Hepatocyte (in vitro differentiated cells): ENCODE measurements at places on chromosomes 1 and 21. TPM values are rescaled to one million over a fixed set of nuclear protein-coding genes. Genes with fewer than 3 reads are reported as not detected.

The ADAMTS1 gene
- polyA plus RNA-seq, result 136 and 144 TPM in 2 replicates

The LPAR3 gene
- polyA plus RNA-seq, result 0.18 and 1.3 TPM in 2 replicates

The GPR52 gene
- polyA plus RNA-seq, result not detected in 2 replicates

The RGS18 gene
- polyA plus RNA-seq, result not detected in 2 replicates

The HSD3B1 gene
- polyA plus RNA-seq, result 38.3 and 44.8 TPM in 2 replicates

The KTI12 gene
- 10.4 and 11.4 TPM in 2 replicates for polyA plus RNA-seq

The OR2C3 gene
- polyA plus RNA-seq, result not detected in 2 replicates

- no peak overlapping the region for H3K27ac ChIP-seq
- DNase-seq, result no peak
These were observed 235.6 kb downstream of the OMA1 start for GRCh38 chr1:58310881-58311280.

DNA sequence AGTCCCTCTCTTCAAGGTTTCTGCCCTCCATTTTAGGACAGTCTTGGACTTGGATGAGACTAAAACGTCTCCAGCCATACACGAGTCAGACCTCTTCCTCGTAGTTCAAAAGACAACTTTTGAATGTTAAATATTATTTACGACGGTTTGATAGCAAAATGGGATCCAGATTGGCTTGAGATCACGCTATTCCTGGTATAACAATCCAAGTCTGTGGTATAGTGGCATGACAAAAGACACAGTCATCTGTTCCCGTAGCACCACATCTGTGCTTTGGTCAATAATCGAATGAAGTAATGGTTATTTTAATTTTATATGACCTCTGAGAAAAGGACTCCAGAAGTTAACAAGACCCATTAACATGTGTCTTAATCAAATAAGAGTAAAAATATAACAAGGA is 7.0 kb downstream of the PCP4 start:
- H3K27me3 ChIP-seq, result no peaks in the 10 kb centered on the region
- H3K27ac ChIP-seq, result no peak overlapping the region
- H3K4me3 ChIP-seq, result no peak overlapping the region
- no peak for DNase-seq
- no peaks in the 10 kb centered on the region for H3K4me1 ChIP-seq

DNA sequence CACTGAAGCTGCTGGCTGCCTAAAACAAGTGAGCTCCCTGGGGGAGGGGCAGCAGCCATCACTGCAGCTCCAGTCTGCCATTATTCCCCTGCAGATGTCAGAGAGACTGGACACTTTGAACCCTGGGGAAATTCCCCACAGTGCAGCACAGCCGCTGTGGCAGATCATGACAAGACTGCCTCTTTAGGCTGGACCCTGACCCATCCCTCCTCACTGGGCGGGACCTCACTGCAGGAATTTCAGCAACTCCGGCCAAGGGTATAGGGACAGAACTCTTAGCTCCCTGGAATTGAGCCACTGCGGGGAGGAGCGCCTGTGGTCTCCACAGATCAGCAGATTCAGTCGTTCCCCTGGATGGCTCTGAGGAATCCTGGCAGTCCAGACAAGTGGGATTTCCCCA is 964.6 kb downstream of the BRINP3 start:
- no peaks in the 10 kb centered on the region for H3K27me3 ChIP-seq
- peak; percentile 3 for DNase-seq
- no peak overlapping the region for H3K4me3 ChIP-seq

- peak overlapping the region; percentile 100 for H3K27ac ChIP-seq
- H3K4me3 ChIP-seq, result peak overlapping the region; percentile 50
- DNase-seq, result peak; percentile 71
These were observed 594 bp downstream of the HDGF start for GRCh38 chr1:156750711-156751450.

DNA sequence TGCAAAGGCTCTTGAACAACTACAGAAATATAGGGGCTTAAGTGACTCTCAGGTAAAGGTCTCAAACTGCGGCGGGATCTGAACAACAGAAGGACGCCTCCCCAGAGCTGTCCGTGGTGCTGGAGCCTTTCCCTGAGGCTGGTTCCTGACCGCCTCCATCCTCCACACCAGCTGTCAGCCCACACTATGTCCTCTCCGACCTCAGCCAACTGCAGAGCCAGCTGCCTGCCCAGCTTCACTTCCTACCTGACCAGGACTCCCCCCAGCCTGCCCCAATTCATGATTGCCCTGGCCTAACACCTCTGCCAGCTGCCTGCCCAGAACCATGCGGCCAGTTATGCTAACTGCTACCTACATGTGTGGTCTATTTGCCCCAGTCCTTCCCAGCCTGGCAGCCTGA is 63.6 kb upstream of the ZC3H12A start:
- no peak overlapping the region for H3K27ac ChIP-seq
- peak; percentile 63 for DNase-seq
- no peak overlapping the region for H3K4me3 ChIP-seq
- no peaks in the 10 kb centered on the region for H3K36me3 ChIP-seq

DNA sequence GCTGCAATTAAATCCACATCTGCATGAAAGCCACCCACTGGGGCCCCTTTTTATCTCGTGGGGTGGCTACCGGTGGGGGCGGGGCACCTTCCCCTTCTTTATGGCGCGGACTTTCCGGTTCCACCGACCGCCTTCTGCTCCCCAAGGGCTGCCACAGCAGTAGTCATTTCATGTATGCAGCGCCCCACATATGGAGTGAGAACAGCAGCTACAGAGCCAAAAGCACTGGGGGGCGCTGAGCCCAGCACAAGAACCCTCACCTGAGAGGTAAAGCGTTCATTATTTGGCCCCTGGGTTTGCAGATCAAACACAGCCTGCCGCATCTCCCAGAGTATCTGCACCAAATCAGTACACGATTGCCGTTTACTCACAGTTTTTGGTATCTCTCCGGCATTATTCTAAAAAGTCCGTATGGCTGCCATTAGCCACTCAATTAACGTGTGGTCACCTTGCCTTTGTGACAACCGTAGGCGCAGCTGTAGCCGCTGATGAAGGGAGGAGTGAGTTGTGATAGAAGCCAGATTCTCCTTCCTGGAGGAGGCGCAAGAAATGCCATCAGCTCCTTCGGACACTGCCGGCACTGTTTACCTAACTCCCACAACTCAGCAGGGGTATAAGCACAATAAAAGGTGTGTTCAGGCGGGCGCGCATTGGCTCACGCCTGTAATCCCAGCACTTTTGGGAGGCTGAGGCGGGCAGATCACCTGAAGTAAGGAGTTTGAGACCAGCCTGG is 30.4 kb upstream of the CR2 start:
- H3K4me1 ChIP-seq, result no peaks in the 10 kb centered on the region
- H3K36me3 ChIP-seq, result no peaks in the 10 kb centered on the region
- peak; percentile 10 for DNase-seq
- no peak overlapping the region for H3K27ac ChIP-seq

DNA sequence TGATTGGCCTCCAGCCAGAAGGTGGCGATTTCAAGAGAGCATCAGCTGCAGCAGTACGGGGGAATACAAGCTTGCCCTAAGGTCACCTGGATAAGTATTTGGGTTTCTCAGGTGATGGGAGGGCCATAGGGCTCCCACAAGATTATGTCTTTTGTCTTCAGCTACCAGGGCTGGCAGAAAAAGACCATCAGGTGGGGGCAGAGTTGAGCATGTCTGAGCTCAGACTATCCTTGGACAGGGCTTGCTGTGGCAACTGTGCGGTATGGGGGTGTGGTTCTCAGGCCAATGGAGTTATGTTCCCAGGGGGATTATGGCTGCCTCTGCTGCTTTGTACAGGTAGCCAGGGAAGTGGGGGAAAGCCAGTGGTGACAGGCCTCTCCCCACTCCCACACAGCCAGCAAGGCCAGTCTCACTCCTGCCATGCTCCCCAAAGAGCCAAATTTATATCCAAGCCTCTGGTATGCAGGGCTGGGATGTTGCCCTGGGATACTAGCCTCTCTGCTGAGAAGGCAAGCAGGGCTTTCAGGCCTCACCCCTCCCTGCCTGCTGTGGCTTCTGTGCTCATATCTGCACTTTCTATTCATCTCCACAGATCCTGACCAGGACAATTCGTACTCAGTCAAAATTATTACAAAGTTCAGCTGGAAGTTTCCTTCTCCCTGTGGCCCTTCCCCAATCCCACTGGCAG is 26.6 kb upstream of the CD84 start:
- H3K36me3 ChIP-seq, result no peaks in the 10 kb centered on the region
- no peak for DNase-seq

DNA sequence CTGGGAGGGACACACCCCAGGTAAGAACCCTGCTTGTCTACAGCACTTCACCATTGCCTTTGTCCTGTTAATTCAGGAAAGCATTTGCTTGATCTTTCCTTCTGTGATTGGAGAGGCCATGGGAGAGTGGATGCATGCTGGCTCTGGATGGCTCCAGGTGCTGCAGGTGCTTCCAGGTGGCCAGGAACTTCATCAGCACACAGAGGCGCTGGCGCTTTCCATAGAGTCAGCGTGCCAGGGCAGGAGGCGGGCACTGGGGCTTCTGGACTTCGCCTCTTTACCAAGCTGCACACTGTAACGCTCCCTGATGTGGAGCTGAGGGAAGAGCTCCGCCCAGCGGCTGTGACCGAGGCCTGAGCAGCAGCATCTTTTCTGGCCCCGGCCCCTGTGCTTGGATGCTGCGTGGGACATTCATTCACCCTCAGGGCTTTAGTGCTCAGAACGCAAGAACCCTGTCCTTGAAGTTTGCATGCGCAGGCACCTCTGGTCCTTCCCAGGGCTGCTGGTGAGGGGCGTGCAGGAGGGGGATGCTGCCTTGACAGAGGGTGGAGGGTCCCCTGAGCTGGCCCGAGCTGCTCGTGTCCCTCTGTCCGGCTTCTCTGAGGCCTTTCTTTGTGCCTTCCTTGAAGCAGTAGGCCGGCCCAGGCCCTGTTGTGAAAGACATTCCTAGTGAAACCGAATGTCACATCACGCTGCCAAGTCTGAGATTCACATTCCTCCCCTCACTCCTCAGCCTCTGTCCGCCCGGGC is 1.6 kb upstream of the MX2 start:
- no peak overlapping the region for H3K4me3 ChIP-seq
- no peak for DNase-seq
- no peaks in the 10 kb centered on the region for H3K27me3 ChIP-seq
- no peak overlapping the region for H3K27ac ChIP-seq

DNA sequence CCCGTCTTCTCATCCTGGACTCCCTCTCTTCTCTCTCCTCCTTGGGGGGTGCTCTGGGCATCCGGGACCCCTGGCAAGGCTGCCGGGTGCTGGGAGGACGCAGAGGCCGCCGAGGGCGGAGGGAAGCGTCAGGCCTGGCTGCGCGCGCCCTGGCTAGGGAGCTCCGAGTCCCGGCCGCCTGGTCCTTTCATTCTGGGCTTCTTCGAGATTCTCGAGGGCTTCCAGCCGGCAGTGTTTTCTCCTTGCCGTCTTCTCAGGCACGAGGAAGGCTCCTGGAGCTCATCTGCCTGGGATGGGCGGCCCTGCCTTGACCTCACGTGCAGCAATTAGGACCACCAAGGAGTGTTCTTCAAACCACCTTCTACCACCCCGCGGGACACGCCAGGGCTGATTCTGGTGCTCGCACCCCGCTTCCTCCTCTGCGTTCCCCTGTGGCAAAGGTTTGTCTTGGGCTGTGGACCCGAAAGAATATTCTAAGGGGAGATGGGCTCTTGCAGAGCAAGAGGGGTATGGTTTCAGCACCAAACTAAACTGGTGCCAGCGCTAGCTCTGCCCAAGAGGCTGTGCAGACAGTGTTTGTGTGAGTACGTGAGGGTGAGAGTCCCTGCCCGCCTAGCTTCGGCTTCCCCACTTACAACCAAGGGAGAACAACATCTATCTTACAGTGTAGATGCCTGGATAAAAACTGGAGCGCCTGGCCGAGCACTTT is 36.5 kb downstream of the PIK3CD start:
- H3K4me1 ChIP-seq, result no peaks in the 10 kb centered on the region
- peaks cover 25% of the 10 kb centered on the region for H3K27me3 ChIP-seq
- H3K27ac ChIP-seq, result no peak overlapping the region
- peak overlapping the region; percentile 42 for H3K4me3 ChIP-seq
- DNase-seq, result peak; percentile 38

- no peaks in the 10 kb centered on the region for H3K36me3 ChIP-seq
- DNase-seq, result no peak
- no peak overlapping the region for H3K4me3 ChIP-seq
These were observed 81.6 kb upstream of the PPP2R5A start for GRCh38 chr1:212203630-212204029.

DNA sequence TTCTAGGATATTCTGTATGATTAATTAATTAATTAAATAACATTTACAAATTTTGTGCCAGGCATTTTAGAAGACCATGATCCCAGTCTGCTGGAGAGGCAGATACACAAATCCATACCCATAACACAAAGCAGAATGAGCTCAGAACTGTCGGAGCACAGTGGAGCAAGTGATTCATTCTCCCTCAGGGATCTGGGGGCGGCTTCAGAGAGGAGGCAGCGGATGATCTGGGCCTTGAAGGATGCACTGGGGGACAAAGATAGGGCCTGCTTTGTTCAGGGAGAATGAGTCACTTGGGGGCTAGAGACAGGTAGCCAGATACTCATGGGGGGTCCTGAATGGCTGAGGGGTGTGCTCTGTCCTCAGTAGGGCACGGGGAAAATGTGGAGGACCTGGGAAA is 50.9 kb upstream of the TRABD2B start:
- H3K27me3 ChIP-seq, result no peaks in the 10 kb centered on the region
- no peak overlapping the region for H3K4me3 ChIP-seq
- H3K36me3 ChIP-seq, result no peaks in the 10 kb centered on the region

GRCh38 chr1:68873144-68873543 is 376.3 kb upstream of the DEPDC1 start:
- H3K27ac ChIP-seq, result no peak overlapping the region
- no peak overlapping the region for H3K4me3 ChIP-seq
- H3K36me3 ChIP-seq, result no peaks in the 10 kb centered on the region
- no peaks in the 10 kb centered on the region for H3K4me1 ChIP-seq
- no peak for DNase-seq

- DNase-seq, result peak; percentile 32
- no peak overlapping the region for H3K4me3 ChIP-seq
- H3K27me3 ChIP-seq, result no peaks in the 10 kb centered on the region
- no peaks in the 10 kb centered on the region for H3K36me3 ChIP-seq
- peak overlapping the region; percentile 17 for H3K27ac ChIP-seq
These were observed 35.5 kb upstream of the ZNF362 start for GRCh38 chr1:33220676-33221384.

DNA sequence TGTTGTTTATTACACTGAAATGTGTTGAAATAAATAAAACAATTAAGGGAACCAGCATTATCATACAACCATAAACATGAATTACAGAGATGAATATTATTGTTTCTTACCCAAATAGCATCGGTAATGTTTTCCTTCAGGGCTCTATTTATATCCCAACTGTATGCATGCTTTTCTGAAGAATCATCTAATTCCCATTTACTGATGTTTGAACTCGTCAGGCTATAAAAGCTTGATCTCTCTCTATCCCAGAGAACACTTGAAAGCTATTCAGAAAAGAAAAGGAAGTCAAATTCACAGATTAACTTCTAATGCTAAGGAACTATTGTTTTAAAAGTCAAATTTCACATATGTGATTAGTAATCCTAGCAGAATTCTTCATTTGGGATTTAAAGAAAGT is 12.4 kb downstream of the NUP133 start:
- H3K27ac ChIP-seq, result no peak overlapping the region
- no peaks in the 10 kb centered on the region for H3K4me1 ChIP-seq
